NCI-H1417 treated with DMSO at 0.1 percent for 48 hours (cell line): ENCODE measurements at places on chromosomes 6 and 20.

- DNase-seq: no peak
These were observed 870.1 kb downstream of the C6orf118 start for GRCh38 chr6:164439331-164439730.

DNA sequence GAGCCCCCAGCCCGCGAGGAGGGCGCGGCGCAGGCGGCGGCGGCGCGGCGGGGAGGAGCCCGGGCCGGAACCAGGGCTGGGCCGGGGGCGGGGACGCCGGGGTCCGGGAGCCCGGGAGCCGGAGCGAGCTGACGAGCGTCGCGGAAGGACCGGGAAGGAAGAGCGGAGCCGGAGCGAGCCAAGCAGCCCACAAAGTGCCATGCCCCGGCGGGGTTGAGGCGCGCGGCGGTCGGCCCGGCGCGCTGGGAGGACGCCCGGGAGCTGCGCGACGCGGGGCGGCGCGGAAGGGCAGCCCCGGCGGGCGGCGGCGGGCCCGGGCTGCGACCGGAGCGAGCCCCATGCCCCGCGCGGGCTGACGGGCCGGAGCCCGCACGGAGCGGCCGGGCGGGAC lies 289 bp downstream of the FOXP4 start:
- no peak for DNase-seq

DNA sequence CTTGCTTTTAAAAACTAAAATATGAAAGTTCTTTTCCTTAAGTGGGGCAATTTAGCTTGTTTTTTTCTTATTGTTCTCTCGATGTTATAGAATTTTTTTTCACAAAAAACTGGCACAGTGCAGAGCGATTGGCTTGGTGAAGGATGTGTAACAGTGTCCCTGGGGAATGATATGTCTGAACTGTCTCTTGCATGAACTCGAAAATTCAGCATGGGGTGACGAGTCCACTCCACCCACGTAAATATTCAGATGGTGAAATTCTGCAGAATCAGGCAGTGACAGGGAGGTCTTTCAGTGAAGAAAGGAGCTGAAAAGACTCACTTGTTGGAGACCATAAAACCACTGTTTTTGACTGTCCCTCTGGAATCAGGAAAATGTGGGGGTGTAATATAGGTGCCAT lies 505.3 kb downstream of the MMUT start:
- no peak for DNase-seq

- no peak for DNase-seq
These were observed 53.0 kb upstream of the SUPT3H start for GRCh38 chr6:45430590-45431202.

DNA sequence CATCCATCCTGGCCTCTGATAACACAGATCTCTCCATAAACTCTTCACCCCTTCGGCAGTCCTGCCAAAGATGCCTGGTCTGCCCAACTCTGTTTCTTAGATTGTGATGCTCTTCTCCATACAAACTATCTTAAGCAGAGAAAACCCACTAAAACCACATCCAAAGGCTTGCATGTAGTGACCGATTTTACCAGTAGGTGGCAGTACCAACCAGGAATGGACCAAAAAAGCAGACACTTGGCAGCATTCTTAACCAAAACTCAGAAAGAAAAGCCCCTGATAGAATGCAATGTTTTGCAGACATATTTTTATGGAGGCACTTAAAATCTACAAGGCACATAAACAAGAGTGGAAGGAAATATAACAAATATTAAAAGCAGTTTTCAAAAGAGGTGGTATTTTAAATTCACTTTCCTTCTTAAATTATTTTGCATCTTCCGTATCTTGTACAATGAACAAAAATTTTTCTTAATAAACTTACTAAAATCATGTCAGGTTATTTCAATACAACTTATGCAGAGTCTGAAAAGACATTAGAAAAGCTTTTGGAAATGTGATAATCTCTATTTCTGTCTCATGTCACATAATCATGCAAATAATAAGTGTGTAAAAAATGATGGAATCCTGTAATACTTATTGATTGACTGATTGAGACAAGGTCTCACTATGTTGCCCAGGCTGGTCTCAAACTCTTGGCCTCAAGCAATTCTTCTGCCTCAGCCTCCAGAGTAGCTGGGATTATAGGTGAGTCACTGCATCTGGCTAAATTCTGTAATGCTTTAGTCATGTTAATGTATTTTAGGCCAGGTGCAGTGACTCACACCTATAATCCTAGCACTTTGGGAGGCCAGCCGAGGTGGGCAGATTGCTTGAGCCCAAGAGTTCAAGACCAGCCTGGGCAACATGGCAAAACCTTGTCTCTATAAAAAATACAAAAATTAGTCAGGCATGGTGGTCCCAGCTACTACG lies 29.4 kb downstream of the LRP11 start:
- no peak for DNase-seq
